T-cell (primary cell): ENCODE measurements at places on chromosomes 16 and 17.
A peak's percentile ranks its signal among the peaks of the same experiment; 100 is the strongest.

DNA sequence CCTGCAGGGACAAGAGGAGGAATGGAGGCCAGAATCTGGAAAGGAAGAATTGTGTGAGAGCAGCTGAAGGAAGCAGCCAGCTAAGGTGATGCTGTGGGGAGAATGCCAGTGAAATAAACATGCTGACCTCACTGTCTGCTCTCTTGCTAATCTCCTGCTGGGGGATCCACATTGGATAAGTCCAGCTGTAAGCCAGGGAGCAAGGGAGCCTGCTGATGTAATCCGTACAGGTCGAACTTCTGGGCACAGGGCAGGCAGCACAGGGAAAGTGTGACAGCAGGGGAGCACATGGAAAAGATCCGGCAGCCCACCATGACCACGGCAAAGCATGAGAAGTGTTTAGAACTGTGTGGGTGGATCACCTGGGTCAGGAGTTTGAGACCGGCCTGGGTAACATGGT, 7.5 kb upstream of the XPO6 start:
- DNase-seq: no peak
- H3K27ac ChIP-seq: no peak overlapping the region
- H3K36me3 ChIP-seq: no peaks in the 10 kb centered on the region
- no peaks in the 10 kb centered on the region for H3K4me1 ChIP-seq
- H3K27me3 ChIP-seq: peaks cover 3% of the 10 kb centered on the region
- H3K4me3 ChIP-seq: no peak overlapping the region

DNA sequence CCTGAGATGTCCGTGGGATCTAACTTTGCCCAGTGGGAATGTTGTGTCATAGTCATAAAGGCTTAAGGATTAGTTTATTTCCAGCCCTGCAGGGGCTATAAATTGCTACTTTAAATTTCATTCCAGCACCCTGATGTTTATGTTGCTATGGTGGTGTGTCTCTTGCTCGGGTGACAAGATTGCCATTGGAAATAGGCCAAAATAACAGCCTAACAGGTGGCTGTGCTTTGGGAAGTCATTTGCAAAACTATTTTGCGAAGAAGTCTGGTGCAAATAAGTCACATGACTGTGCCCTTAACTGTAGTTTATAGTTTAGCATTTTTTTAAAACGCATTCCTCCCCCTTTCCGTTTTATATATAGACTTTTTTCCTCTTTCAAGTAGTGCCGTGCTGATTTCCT, 23.1 kb downstream of the PITPNC1 start:
- no peaks in the 10 kb centered on the region for H3K36me3 ChIP-seq
- H3K27me3 ChIP-seq: no peaks in the 10 kb centered on the region
- no peak overlapping the region for H3K4me3 ChIP-seq
- peaks cover 79% of the 10 kb centered on the region for H3K4me1 ChIP-seq
- H3K27ac ChIP-seq: peak overlapping the region; percentile 75

GRCh38 chr16:3804426-3805016, 76.0 kb downstream of the CREBBP start:
- no peak for DNase-seq
- H3K36me3 ChIP-seq: peaks cover 5% of the 10 kb centered on the region
- H3K4me1 ChIP-seq: peaks cover 24% of the 10 kb centered on the region
- no peak overlapping the region for H3K27ac ChIP-seq

DNA sequence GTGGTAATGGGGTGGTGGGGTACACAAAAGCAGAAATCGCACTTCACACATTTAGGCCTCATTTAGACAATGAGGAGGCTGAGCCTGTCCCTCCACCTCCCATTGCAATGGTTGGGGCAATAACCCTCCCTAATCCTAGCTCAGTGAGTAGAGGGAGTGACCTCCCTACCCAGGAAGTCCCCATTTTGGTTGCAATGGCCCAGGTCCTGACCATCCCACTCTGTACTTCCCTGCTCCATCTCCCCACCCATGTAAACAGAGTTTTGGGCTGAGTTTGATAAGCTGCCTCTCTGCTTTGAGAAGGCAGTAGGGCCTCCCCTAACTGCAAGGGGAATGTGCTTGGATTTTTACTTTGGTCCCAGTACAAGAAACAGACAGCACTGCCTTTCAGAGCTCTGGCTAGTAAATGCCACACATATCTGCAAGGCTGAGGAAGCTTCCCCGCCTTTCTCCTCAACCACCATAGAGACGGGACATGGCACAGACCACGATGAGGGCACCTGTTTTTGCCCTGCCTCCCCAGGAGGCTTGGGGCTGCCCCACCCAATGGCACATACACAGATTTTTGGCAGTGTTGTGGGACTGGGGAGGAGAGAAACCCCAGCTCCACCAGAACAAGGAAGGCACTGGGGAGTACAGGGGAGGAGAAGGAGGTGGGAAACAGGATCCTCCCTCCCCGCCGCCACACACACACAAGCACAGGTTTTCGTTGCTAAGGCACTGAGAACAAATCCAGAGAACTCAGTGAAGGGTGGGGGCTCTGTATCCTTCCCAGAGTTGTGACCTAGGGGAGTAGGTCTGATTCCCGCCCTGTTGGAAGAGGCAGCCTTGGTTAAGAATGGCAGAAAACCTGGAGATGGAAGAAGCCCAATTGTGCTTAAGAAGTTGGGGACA, 7.3 kb downstream of the VAT1 start:
- H3K36me3 ChIP-seq: peaks cover 30% of the 10 kb centered on the region
- DNase-seq: no peak
- no peak overlapping the region for H3K27ac ChIP-seq
- H3K27me3 ChIP-seq: no peaks in the 10 kb centered on the region

GRCh38 chr17:72606656-72607055, 485.8 kb downstream of the SLC39A11 start:
- no peak for DNase-seq
- no peaks in the 10 kb centered on the region for H3K36me3 ChIP-seq
- H3K4me3 ChIP-seq: no peak overlapping the region
- peaks cover 7% of the 10 kb centered on the region for H3K27me3 ChIP-seq
- H3K4me1 ChIP-seq: no peaks in the 10 kb centered on the region
- H3K27ac ChIP-seq: no peak overlapping the region

- peaks cover 20% of the 10 kb centered on the region for H3K36me3 ChIP-seq
- H3K4me1 ChIP-seq: peaks cover 5% of the 10 kb centered on the region
- H3K4me3 ChIP-seq: no peak overlapping the region
- no peaks in the 10 kb centered on the region for H3K27me3 ChIP-seq
- no peak overlapping the region for H3K27ac ChIP-seq
- no peak for DNase-seq
Observed at GRCh38 chr16:629185-629832, 1.5 kb upstream of the WFIKKN1 start.
